ENCODE measurements at places on chromosomes 11 and 22.

GRCh38 chr11:95140397-95141033, 50.9 kb downstream of the ENDOD1 start:
- DNase-seq, result no peak

DNA sequence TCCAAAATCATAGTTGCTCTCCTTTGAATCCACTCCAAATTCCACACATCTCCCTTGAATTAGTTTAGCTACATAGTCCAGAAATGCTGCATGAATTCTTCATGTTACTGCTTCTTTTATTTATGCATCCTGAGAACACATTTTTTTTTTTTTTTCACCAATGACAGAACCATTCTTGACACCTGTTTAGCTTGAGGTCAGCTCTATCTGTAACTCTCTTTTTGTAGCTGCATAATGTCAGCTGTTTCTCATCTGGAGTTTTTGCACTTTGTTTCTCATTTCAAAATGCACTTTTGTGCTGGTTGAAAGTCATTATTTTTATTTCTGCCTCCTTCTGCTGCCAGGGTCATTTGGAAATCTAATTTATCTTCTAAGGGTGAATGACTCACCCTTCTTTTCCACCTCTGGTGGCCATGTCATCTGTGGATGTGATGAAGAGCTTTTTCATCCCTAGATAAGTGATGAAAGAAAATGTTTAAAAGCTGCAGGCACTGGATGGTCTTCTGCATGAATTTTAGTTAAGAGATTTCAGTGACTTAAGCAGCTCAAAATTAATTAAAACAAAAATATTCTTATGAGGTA, 93.7 kb downstream of the JRKL start:
- no peak for DNase-seq

- DNase-seq, result no peak
These were observed 16.5 kb upstream of the PAX6 start for GRCh38 chr11:31827455-31828206.

DNA sequence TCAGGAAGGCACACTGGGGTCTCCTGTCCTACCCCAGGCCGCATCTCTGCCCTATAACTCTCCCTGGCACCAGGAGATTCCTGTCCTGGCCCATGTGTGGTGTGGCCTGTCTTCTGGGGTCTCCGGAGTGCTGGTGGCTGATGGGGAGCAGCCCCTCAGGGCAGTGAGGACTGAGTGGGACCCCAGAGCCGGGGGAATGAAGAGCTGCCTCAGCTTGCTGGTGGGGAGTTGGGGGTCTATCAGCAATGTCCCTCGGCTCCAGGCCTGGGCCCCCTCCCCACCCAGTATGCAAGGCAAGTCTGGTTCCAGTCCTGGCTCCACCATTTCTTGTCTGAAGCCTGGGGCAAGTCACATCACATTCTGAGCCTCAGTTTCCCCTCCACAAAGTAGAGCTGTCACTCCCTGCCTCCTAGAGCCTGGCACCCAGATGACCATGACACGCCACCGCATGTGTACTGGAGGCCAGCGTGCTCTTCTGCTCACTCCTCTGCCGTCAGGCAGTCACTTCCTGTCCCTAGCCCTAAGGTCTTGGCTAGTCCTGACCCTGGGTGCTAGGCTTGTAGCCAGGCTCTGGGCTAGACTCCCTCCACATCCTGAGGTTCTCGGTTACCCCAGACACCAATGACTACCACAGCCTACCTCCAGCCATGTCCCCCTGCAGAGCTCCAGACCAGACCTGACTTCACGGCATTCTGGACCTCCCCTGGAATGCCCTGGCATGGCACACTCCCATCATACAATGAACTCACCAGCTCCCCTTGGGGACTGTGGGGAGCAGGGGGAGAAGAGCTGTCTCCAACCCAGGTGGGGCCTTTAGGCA, 12.8 kb downstream of the ARAP1 start:
- DNase-seq, result no peak

DNA sequence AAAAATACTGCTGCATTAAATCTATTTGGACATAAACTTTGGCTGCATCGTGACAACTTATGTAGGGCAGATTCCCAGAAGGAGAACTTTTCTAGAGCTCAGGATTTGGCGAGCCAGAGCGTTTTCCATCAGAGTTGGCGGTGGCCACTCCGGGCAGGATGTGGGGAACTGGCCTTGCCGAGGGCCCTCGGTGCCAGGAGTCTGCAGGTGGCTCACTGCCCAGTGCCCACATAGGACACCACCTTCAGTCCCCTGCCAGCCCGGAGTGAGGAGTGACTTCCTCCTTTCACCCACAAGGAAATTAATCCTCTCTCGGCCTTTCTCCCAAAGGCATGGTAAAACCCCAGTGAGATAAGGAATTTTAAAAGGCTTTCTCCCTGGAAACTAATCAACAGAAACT, 1.6 kb upstream of the LGALS2 start:
- no peak for DNase-seq

- no peak for DNase-seq
These were observed 26.2 kb downstream of the AGBL2 start for GRCh38 chr11:47688991-47689390.

DNA sequence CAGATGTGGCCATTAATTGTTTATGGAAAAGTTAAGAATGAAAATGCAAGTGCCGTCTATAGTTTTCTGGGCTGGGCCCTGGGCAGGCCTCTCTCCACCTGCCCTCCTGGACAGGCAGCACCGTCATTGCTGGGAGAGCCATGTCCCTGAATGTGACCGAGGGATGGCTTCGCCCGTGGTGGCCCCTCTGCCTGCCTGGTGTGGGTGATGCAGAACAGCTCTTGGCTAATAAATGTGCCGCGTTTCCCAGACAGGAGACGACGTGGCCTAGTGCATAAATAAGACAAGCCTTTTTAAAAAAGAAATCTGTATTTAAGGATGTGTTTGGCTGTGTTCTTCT, 407.3 kb downstream of the TBC1D22A start:
- no peak for DNase-seq

GRCh38 chr11:129117595-129118350, 74.4 kb downstream of the ARHGAP32 start:
- peak; percentile 62 for DNase-seq

DNA sequence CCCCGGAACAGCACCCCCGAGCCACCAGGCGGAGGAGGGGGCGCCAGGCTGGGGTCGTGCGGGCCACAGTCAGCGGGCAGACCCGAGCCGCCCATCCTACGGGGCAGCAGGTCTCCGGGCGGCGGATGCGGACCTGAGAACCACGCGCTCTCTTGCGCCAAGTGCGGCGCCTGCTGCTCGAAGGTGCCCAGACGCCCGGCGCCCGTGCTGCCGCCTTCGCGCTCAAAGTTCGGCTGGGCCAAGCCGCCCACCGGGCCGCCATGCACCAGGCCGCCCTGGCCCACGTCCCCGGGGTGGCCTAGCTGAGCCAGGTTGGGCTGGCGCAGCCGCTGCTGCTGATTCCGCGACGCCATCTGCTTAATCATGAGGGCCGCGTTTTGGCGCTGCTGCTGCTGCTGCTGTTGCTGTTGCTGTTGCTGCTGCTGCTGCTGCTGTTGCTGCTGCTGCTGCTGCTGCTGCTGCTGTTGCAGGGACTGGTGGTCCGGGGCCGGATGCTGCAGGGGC, 3.0 kb downstream of the MN1 start:
- no peak for DNase-seq

DNA sequence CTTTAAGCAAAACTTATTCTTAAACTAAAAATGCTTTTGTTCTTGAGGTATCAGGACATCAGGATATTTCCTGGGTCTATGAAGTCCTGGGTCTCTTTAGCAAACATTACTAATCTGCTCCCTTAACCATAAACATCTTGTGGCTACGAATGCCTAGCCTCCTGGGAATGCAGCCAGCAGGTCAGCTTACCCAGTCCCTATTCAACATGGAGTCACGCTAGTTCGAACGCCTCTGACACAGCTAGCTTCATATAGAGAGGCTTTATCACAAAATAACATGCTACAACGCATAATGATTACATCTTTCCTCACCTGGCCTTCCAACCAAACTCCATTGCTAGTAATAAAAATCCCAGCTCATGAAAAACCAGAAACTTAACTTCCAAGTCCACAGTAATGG, 17.5 kb upstream of the FIBIN start:
- peak; percentile 82 for DNase-seq

DNA sequence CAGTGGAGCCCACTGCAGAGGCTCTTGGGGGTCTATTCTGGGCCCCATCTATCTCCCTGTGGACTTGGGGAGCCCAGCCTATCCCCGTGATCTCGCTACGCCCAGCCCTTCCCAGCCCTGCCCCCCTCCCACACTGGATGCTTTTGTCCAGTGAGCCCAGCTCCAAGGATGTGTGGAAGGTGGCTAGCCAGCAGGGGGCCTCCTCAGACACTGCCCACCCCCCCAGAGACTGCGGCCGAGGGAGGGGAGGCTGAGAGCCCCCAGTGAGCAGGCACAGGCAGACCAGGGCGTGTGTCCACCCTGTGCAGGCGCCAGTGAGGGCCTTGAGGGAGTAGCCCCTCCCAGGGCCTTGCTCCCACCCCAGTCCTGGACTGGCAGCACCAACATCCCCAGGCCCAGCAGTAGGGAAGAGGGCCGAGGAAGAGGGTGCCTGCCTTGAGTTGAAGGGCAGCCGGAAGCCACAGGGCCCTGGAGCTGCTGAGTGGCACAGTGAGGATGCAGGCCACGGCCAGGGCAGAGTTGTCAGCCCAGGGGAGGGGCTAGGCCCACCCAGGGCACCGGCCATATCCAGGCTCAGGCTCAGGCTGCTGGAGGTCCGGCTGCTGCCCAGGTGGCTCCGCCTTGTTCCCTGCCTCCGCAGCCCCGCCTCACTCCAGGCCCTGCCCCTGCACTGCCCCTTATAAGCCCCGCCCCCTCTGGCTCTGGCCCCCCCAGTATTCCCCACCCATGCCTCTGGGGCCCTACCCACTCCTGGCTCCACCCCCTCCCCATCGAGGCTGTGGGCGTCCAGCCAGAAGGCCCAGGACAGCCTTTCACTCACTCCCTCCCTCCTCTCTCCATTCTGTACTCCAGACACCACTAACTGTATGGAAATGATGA, 28.0 kb downstream of the MOB2 start:
- peak; percentile 5 for DNase-seq

DNA sequence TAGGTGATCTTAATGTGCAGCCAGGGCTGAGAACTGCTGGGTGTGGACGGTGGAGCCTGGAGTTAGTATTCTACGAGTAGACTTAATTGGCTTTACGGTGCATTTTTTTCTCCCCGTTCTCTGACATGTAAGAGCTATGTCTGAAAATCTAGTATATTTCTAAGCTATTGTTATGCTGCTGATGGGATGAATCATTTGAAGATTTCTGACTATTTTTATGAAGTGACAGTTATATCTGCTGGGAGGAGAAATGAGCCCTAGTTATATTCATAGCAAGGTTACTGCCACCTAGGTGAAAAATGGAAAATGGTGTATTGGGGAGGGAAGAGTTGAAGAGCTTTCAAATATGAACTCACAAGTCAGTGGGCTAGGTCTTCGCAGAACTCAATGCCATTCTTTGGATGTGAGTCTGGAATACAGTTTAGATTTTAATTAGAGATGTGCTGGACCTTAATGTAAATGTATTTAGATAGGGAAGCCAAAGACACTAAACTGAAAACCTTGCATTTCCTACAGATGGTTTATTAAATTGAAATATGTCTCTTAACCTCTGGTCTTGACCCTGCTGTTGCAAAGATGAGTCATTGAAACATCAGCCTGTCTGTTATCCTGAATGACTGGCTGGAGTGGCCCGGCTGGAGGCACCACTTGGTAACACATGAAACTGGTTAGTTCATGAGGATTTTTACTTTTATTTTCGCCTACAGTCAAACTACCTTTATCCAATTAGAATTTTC, 293.7 kb downstream of the DDX10 start:
- peak; percentile 68 for DNase-seq

- peak; percentile 86 for DNase-seq
These were observed 13.5 kb downstream of the C11orf97 start for GRCh38 chr11:94525546-94526324.

DNA sequence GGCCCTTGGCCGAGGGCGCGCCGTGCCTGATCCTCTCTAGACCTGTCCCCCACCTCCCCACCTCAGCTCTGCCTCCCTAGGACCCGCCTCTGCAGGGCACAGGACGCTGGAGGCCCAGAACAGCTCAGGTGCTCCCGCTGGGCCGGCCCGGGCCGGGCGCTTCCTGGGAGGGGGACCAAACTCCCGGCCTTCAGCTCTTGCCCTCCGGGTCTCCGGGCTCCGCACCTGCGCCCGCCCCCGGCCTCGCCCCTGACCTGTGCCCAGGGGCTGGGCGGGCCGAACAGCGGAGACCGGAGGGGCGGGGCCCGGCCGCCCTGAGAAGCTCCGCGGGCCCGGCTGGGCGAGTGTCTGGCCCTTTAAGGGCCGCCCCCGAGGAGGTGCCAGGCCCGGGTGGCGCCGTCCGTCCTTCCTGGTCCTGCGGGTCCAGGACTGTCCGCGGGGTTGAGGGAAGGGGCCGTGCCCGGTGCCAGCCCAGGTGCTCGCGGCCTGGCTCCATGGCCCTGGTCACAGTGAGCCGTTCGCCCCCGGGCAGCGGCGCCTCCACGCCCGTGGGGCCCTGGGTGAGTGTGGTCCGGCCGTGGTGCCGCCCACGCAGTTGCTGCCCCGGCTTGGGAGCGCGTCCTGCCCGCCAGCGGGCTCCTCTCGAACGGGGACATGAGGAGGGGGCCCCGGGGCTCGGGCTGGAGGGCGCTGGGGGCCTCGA, at the start of gene SSH3:
Gene SSH3 (plus strand): TSS at position 399 of the 703 bp plus-strand sequence. CDS start 96 bp downstream, at position 495.
- DNase-seq, result peak; percentile 42

GRCh38 chr11:111298413-111299100, at the start of gene POU2AF3:
Gene POU2AF3 (plus strand): TSS chr11:111298546. CDS start chr11:111298582, 36 bp downstream.
- no peak for DNase-seq

GRCh38 chr11:67255353-67255752, 10.9 kb upstream of the GRK2 start:
- no peak for DNase-seq

- DNase-seq, result peak; percentile 59
These were observed 66.6 kb downstream of the ATXN10 start for GRCh38 chr22:45738206-45738605.

GRCh38 chr11:74971424-74971823, 17.3 kb upstream of the NEU3 start:
- DNase-seq, result no peak

DNA sequence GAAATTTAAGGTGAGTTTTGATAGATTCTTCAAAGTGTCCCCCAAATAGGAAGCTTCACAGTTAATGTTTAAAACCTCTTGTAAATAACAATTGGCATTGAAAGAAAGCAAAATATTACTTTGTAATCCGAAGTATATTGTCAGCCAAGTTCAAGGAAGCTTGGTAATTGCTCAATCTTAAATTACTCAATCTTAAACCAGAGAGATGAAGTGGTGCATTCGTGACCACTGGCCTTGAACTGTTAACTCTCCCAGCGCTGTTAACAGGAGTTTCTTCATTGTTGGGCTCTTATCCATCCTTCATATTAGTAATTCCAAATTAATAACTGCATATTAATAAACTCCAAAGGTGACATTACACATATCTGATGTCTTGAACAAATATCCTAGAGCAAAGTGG, 20.6 kb upstream of the FDX1 start:
- no peak for DNase-seq

DNA sequence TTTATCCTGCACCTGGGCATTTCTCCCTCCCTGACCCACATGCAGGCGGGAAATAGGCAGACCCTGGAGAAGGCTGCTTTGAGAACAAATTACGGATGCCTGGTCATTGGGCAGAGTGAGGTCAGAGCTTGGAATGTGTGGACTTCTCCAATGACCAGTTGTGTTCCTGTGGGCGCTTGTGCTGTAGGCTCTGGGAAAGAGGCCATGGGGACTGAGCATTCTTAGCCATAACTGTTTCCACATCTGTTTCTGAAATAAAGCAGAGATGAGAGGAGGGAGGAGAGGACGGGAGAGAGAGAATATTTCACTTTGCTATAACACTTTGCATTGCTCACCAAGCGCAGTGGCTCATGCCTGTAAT, 11.2 kb upstream of the TMEM184B start:
- DNase-seq, result peak; percentile 62

Measured in fibroblast of skin of right quadriceps (primary cell).